Neural crest cell (in vitro differentiated cells): ENCODE measurements at places on chromosomes 11 and 22. TPM values are rescaled to one million over a fixed set of nuclear protein-coding genes. Genes with fewer than 3 reads are reported as not detected.

The POU2AF2 gene
- not detected in 2 replicates for total RNA-seq

- no peak for DNase-seq
- no peaks in the 10 kb centered on the region for H3K36me3 ChIP-seq
- no peak overlapping the region for H3K27ac ChIP-seq
- H3K4me1 ChIP-seq = no peaks in the 10 kb centered on the region
Measured at GRCh38 chr11:2473361-2474058, 28.7 kb downstream of the KCNQ1 start.

The OR4A16 gene
- total RNA-seq = not detected in 2 replicates

DNA sequence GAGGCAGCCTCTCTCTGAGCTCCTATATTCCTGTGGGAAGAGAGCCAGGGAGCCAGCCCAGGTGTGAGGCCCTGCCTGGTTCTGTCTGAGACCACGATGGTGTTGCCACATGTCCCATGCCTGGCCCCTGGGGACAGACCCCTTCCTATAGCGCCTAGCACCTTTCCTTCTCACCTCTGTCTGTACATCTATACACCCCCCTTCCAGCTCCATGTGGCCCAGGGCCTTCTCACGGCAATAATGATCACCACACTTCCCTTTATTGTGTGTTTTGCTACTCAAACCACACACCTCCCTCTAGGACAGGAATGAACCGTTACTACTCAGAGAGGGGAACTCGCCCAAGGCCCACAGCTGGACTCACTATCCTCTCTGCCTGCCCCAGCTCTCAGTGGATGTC, 12.8 kb downstream of the CD82 start:
- no peaks in the 10 kb centered on the region for H3K27me3 ChIP-seq
- H3K4me3 ChIP-seq = no peak overlapping the region
- H3K4me1 ChIP-seq = peaks cover 14% of the 10 kb centered on the region
- no peaks in the 10 kb centered on the region for H3K36me3 ChIP-seq
- no peak overlapping the region for H3K27ac ChIP-seq
- DNase-seq = no peak

DNA sequence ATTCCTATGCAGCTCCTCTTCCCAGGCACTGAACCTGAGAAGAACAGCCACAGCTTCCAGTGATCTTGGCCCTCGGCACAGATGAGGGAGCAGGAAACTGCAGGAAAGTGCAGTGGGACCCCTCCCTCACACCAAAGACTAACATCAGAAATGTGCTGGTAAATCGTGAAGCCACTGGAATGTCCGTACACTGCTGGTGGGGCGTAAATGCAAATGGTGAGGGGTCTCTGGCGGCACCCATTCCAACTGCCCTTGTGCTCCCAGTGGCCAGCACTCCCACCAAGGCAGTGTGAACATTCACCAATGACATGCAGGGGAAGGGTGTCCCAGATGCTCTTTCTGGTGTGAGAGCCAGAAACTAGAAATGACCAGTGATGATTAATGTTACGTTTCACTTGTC, 574.0 kb downstream of the BRD1 start:
- no peaks in the 10 kb centered on the region for H3K36me3 ChIP-seq
- no peak overlapping the region for H3K4me3 ChIP-seq
- H3K27me3 ChIP-seq = peaks cover 15% of the 10 kb centered on the region
- DNase-seq = no peak
- no peaks in the 10 kb centered on the region for H3K4me1 ChIP-seq
- no peak overlapping the region for H3K27ac ChIP-seq

DNA sequence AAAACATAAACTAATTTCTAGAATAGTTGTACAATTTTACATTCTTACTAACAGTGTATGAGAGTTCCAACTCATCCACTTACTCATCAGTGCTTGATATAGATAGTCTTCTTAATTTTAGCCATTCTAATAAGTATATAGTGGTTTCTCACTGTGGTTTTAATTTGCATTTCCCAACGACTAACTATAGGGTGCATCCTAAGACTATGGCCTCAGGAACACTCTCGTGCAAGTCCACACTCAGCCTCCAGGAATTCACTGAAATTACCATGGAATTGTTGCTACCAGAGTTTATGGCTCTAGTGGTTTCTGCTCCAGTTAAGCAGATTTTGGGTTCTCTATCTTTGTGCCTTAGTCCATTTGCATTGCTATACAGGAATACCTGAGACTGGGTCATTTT, 60.1 kb upstream of the GUCY1A2 start:
- no peak overlapping the region for H3K4me3 ChIP-seq
- no peak overlapping the region for H3K27ac ChIP-seq
- no peaks in the 10 kb centered on the region for H3K4me1 ChIP-seq
- H3K36me3 ChIP-seq = peaks cover 13% of the 10 kb centered on the region
- H3K27me3 ChIP-seq = no peaks in the 10 kb centered on the region
- no peak for DNase-seq

The SLC7A4 gene
- 0.26 and 0.43 TPM in 2 replicates for total RNA-seq

- H3K4me3 ChIP-seq = no peak overlapping the region
- no peak overlapping the region for H3K27ac ChIP-seq
- no peak for DNase-seq
- no peaks in the 10 kb centered on the region for H3K36me3 ChIP-seq
Measured at GRCh38 chr11:121330614-121331435, 38.3 kb downstream of the SC5D start.

- H3K4me3 ChIP-seq = peak overlapping the region; percentile 56
- H3K4me1 ChIP-seq = peaks cover 9% of the 10 kb centered on the region
- no peaks in the 10 kb centered on the region for H3K36me3 ChIP-seq
Measured at GRCh38 chr22:43152357-43153071, 1.2 kb downstream of the TSPO start.

- no peak for DNase-seq
- peaks cover 4% of the 10 kb centered on the region for H3K36me3 ChIP-seq
- peaks cover 66% of the 10 kb centered on the region for H3K4me1 ChIP-seq
- no peaks in the 10 kb centered on the region for H3K27me3 ChIP-seq
- no peak overlapping the region for H3K4me3 ChIP-seq
- H3K27ac ChIP-seq = no peak overlapping the region
Measured at GRCh38 chr22:25021976-25022711, 69.6 kb downstream of the KIAA1671 start.

The RCE1 gene
- total RNA-seq = 34.3 and 35.8 TPM in 2 replicates

DNA sequence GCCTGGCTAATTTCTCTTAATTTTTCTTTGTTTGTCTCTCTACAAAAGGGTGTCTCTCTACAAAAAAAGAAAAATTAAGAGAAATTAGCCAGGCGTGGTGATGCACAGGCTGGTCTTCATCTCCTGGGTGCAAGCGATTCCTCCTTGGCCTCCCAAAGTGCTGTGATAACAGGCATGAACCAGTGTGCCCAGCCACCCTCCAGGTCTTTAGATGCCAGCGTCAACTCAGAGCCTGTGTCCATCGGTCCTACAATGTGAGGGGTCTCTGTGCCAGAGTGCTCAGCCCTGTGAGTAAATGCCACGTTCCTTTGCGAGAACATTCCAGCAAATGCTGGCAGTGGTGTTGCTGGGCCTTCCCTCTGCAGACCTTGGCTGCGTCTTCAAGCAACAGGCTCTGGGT, 62.7 kb downstream of the IGF2 start:
- H3K4me1 ChIP-seq = no peaks in the 10 kb centered on the region
- no peaks in the 10 kb centered on the region for H3K36me3 ChIP-seq
- H3K27ac ChIP-seq = no peak overlapping the region
- DNase-seq = no peak
- peaks cover 15% of the 10 kb centered on the region for H3K27me3 ChIP-seq

GRCh38 chr22:26516503-26516902, 4.2 kb upstream of the TFIP11 start:
- H3K4me1 ChIP-seq = peaks cover 29% of the 10 kb centered on the region
- no peak for DNase-seq
- no peaks in the 10 kb centered on the region for H3K36me3 ChIP-seq
- H3K27me3 ChIP-seq = no peaks in the 10 kb centered on the region
- no peak overlapping the region for H3K27ac ChIP-seq

DNA sequence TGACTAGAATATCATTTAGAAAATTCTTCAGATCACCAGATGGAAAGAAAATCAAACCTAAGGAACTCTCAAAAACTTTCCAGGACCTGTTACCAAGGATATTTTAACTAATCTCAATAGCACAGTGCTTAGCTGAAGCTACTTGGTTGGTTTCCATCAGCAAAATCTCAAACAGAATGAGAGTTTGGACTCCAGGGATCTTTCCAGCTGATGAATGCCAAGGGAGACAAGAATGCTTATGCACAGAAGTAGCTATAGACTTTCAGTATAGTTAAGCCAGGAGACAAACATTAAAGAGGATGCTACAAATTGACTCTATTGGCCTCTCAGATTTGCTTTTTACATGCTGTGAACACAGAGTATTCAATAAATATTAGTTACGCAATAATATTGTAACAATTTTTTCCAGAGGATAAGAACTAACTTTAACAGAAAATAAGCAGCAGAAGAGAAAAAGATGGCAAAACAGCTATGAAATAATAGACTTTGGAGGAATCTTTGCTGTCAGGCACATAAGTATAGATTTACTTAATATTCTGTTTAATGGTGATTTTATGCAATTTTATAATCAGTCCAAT, 331.4 kb downstream of the DLG2 start:
- H3K4me1 ChIP-seq = peaks cover 5% of the 10 kb centered on the region
- no peaks in the 10 kb centered on the region for H3K36me3 ChIP-seq
- H3K27me3 ChIP-seq = no peaks in the 10 kb centered on the region
- DNase-seq = no peak
- H3K4me3 ChIP-seq = no peak overlapping the region

The SMC1B gene
- not detected in 2 replicates for total RNA-seq

The UCP3 gene
- 4.0 TPM in 2 replicates for total RNA-seq

GRCh38 chr11:121672630-121673487, 220.1 kb upstream of the SORL1-AS1 start:
- peaks cover 36% of the 10 kb centered on the region for H3K4me1 ChIP-seq
- no peak overlapping the region for H3K27ac ChIP-seq
- no peak overlapping the region for H3K4me3 ChIP-seq
- no peak for DNase-seq
- no peaks in the 10 kb centered on the region for H3K36me3 ChIP-seq
- H3K27me3 ChIP-seq = no peaks in the 10 kb centered on the region

The WT1 gene
- total RNA-seq = not detected in 2 replicates

GRCh38 chr11:12287009-12287373, 90.4 kb upstream of the PARVA start:
- H3K4me3 ChIP-seq = no peak overlapping the region
- H3K27ac ChIP-seq = peak overlapping the region; percentile 81
- DNase-seq = no peak
- H3K4me1 ChIP-seq = peaks cover 10% of the 10 kb centered on the region

DNA sequence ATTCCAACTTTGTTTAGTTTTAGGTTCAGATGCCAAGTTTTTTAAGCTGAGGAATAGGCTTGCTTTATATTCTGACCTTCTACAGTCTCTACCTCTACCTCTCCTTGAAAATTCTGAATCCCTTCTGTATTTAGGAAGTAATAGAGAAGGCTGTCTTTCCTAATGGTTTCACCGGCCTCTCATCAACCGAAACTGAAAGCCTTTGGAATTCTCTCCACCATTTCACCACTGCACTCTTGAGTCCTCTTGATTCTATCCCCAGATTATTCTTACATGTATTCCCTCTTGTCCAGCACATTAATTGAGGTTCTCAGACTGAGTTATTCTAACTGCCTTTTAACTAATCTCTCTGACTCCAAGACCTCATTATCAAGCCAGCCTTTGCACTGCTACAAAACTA, 67.7 kb upstream of the PICALM start:
- no peak overlapping the region for H3K27ac ChIP-seq
- DNase-seq = no peak
- H3K27me3 ChIP-seq = no peaks in the 10 kb centered on the region
- H3K36me3 ChIP-seq = no peaks in the 10 kb centered on the region
- H3K4me3 ChIP-seq = no peak overlapping the region

The MYO7A gene
- total RNA-seq = 2.1 and 2.5 TPM in 2 replicates

DNA sequence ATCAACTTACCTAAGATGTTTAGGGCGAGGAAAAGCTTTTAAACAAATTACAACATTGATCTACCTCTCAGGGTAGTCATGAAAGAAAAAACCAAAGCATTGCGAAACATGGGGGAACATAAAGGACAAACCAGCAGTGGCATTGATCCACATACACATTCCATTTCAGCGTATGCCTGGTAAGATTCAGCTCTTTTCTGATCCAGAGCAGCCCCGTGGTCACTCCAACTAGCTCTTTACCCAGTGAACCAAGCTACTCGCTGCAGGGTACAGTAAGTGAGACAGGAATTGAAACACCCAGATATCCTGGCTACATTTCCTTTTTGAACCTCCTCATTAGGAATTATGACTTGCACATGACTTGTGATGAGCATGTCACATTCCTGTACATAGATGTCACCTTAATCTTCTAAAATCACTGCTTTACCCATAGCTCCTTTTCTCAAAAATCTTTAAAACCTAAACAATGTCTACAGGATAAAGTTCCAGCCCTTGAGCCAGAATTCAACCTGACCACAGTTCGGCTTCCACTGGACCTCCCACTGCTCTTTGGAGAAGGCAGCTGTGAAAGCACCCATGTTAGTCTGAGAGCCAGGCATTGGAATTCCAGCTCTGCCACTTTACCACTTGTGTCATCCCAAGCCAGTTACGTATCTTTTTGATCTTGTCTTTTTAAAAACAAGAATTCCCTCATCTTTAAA, 42.9 kb upstream of the AKIP1 start:
- H3K27me3 ChIP-seq = no peaks in the 10 kb centered on the region
- H3K27ac ChIP-seq = no peak overlapping the region
- no peaks in the 10 kb centered on the region for H3K36me3 ChIP-seq
- DNase-seq = no peak
- H3K4me1 ChIP-seq = peaks cover 41% of the 10 kb centered on the region

DNA sequence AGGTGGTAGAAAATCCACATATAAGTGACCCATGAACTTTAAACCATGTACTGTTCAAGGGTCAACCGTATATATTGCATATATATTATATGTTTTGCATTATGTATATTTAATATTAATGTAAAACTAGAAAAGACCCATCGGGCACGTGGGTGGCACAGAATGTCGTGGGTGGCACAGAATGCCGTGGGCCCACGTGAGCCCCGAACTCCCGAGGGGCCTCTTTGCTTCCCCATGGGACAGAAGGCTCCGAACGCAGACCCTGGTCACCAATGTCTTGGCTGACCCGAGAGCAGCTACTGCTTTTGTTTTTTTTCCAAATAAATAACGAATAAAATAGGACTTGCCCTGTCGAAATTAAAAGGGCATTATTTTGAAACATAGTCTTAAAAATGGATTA, 415.4 kb downstream of the BRD1 start:
- H3K4me3 ChIP-seq = no peak overlapping the region
- DNase-seq = no peak
- peaks cover 6% of the 10 kb centered on the region for H3K27me3 ChIP-seq

The BTG4 gene
- total RNA-seq = not detected in 2 replicates

- H3K27me3 ChIP-seq = no peaks in the 10 kb centered on the region
- no peak overlapping the region for H3K4me3 ChIP-seq
- H3K36me3 ChIP-seq = no peaks in the 10 kb centered on the region
- peaks cover 4% of the 10 kb centered on the region for H3K4me1 ChIP-seq
- H3K27ac ChIP-seq = no peak overlapping the region
Measured at GRCh38 chr22:46088541-46089311, 61.6 kb upstream of the PPARA start.
